Myocyte (in vitro differentiated cells): ENCODE measurements at places on chromosomes 6 and 20. TPM values are rescaled to one million over a fixed set of nuclear protein-coding genes. Genes with fewer than 3 reads are reported as not detected.

SMAP1 gene
- 24.8 and 30.7 TPM in 2 replicates for total RNA-seq

GPR6 gene
- not detected in 2 replicates for total RNA-seq

SLC22A2 gene
- total RNA-seq: not detected in 2 replicates

MUC22 gene
- not detected in 2 replicates for total RNA-seq

HLA-DQB1 gene
- total RNA-seq: not detected in 2 replicates

TNFRSF6B gene
- total RNA-seq: 4.9 and 5.2 TPM in 2 replicates

EDN1 gene
- 0.16 and 0.29 TPM in 2 replicates for total RNA-seq
